ENCODE measurements at places on chromosomes 5 and 9.

- peak; percentile 48 for DNase-seq
Observed at GRCh38 chr5:128905568-128906110, 59.6 kb upstream of the SLC27A6 start.

DNA sequence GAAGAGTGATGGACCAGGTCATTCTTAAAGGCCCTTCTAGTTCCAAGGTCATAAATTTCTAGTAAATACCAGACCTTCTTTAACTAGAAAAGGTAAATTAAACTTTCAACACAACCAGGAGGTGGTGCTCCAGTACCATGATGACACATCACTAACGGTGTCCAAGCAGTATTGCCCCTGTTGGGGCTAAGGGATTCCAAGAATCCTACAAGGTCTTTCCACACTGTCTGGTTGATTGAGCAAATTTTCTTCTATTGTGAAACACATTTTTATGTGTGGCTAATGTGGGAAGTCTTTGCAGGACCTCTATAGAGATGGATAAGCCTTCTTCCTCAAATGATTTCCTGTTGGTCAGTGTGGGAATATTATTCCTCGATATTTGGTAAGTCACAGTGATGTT, 459.6 kb upstream of the PAPPA start:
- no peak for DNase-seq

- DNase-seq = no peak
Observed at GRCh38 chr9:111728143-111728542, 66.6 kb downstream of the SHOC1 start.

DNA sequence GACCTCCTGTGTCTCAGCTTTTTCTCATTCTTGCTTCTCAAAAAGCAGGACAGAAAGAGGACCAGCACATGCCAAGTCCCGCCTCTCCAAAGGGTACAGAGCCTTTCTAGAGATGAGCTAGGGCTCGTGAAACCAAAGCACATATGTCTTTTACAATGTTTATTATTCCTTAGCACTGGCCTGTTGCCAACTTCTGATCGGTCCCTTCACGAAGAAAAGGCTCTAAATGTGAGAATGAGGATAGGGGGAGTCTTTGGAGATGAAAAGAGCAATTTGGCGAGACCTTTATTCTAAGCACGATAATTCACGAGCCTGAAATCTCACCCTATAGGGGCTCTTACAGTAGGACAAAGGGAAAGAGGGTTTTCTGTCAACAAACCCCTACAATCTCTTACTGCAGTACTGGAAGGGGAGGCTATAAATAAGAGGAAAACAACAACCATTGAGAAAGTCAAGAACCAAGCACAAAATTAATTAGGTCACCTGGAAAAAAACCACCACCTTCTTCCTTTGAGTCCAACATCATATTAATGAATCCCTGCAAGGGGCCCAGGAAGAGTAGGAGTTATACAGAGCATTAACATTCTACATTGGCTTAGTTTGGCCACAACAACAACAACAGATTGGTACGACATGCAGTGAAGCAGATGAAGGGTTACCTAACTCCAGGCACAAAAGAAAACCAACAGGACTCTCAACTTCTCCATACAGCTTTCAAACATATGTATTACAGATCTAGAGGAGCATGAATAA, 309.5 kb downstream of the PDE4D start:
- DNase-seq = peak; percentile 60

DNA sequence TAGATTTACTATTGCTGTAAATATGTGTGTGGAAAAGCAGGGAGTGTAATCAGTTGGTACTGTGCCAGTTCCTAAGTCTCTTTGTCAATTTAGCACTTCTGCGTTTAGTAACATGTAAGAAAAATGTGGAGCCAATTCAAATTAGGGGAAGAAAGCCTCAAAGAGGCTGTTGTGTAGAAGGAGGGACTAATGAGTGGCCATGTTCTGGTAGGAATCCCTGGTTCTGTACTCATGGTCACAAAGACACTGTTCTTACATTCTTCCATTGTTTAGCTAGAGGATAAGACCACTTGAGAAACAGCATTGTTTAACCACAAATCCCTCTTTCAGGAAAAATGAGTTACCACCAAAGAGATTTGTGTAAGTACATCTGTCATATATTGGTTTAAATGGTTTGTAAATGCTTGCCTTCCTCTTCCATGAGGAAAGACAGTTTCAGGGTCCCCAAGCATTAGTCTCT, 14.9 kb downstream of the ARHGEF28 start:
- DNase-seq = no peak

DNA sequence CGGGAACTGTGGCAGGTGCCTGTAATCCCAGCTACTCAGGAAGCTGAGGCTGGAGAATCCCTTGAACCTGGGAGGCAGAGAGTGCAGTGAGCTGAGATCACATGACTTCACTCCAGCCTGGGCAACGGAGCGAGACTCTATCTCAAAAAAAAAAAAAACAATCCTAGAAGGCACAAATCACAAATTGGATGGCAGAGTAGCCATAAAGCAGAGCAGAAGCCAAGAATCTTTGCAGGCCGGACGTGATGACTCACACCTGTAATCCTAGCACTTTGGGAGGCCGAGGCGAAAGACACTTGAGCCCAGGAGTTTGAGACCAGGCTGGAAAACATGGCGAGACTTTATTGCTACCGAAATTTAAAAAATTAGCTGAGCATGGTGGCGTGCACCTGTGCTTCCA, 9.2 kb upstream of the FUBP3 start:
- DNase-seq = no peak

DNA sequence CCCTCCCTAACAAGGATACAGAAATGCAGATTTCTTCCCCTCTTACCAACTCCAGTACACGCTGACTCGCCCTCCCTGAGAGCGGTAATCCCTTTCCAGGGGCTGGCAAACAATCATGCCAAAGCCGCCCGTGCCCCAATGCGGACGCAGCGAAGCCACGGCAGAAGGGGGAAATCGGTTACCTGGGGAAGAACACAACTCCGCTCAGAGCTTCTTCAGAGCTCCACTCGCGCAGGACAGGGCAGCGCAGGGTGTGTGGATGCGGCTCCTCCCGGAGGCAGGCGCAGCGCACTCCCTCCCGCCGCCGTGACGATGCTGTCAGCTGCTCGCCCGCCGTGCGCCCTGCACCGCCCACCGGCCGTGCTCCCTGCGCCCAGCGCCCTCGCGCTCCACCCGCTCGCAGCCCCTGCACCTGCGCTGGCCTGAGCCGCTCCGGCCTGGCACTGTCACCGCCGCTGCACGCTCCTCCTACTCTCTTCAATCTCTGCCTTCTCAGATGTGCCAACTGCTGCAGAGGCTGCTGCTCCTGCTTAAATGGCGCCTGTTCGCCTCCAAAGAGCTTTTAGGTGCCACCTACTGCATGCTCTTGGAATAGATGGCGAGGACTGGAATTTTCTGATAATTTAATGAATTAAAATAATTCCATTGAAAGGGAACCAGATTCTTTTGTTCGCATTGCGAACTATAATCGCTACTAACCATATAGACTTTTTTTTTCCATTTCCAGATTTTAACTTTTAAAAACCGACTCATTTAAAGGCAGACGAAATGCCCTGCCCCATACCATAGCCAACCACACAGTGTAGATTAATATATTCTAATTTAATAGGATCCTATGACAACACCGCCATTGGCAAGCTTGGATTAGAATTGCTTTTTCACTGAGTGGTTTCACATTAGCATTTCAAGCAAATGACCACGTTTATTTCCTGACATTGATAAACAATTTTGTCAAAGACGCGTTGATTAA, at the start of gene DIRAS2:
DIRAS2 (minus strand) TSS at position 255 of the 970 bp plus-strand sequence. CDS start 28,997 bp downstream, outside the sequence.
- peak; percentile 78 for DNase-seq

- DNase-seq = no peak
Observed at GRCh38 chr9:69252436-69252835, 72.6 kb upstream of the ENTREP1 start.

GRCh38 chr5:103624035-103624480, 61.5 kb upstream of the NUDT12 start:
- no peak for DNase-seq

Data from NCI-H1694 treated with DMSO at 0.1 percent for 48 hours (cell line).